ENCODE measurements at places on chromosomes 5 and 9.

DNA sequence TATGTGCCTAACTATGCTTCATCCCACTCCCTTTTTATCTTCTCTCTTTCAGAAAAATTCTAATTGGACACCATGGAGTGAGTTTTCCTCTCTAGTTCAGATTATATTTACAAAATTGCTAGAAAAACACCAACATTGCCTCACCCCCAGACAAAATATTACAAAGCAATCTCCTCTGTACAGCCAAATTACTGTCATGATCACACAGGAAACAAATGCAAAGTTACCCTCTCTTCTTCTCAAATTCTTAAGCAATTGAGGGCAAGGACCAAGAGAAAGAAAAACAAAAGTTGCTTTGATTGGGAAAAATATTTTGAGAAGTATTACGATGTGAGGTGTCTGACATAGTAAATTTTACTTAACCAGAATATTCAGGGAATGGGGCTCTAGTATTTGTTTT, 30.8 kb upstream of the ABCA1 start:
- DNase-seq, result no peak

DNA sequence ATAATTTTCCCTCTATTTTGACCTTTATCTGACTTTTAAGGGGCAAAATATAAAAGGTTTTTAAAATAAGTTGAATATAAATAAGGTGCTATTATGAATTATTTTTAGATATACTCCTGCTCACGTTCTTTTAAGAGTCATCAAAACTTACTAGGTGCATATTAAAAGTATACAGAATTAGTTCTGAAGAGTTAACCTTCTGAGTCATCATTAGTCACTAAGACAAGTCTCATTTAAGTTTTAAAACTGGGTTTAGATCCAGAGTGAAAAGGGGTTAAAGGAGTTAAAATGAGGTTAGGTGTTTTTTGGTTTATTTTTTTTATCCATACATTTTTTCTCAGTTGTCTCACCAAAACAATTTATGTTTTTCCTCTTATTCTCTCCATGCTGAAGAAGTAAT, 41.7 kb downstream of the SMIM15 start:
- no peak for DNase-seq

GRCh38 chr9:92603990-92604389, 65.9 kb downstream of the IPPK start:
- no peak for DNase-seq

DNA sequence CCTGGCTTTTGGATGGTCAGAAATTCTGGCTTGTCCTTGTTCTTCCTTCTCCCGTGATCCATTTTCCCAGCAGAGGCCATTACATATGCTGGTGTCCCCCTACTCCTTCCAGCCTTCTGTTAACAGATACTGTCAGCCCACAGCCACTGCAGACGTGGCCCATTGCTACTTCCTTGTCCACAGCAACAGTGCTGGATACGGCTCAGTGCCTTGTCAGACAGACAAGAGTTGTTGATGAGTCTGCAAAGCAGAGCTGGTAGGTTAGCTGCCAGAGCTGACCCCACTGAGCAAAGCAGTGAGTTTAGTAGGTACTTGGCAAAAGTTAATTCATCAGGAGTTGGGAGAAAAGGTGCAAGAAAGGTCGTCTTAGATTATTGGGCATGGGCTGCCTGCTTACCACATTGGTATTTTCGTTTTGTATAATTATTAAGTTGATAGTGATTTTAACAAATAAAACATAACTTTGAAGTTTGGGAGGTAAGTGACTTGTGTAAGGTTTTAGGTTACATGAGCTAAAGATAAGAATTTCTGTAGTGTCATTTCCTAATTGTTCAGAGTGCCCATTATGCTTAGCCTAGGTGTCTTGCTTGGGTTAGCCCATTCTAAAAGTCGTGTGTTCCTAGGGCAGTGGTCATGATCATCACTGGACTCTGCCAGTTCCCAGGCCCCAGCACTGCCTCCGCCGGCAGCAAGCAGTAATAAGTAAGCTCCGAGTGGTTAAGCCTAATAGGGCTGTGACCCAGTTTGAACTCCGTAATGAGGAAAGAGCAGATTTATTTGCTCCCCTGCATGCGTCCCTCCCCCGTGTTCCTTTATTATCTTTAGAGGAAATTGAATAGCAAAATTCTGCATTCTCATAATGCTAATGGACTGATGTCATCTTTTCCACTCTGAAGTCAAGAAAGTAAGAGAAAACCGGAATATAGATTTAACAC, 292.0 kb downstream of the FANCC start:
- no peak for DNase-seq

DNA sequence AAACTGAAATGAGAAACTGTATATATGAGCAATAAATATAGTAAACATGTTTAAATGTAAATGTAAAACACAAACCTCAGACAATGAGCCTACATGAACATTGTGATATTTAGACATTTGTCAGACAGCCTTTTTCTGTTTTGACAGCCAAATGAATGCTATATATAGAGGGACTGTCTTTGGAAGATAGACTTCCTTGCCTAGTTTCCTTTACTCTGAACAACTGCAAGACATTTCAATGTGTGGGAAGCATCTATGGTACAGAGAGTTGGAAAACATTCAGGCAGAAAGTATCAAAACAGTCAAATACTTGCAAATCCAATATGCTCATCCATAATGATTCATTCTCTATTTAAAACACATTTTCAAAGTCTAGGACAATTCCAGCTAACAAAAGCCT, 31.7 kb upstream of the TUSC1 start:
- DNase-seq, result no peak
